ENCODE measurements at places on chromosomes 7 and 10.

DNA sequence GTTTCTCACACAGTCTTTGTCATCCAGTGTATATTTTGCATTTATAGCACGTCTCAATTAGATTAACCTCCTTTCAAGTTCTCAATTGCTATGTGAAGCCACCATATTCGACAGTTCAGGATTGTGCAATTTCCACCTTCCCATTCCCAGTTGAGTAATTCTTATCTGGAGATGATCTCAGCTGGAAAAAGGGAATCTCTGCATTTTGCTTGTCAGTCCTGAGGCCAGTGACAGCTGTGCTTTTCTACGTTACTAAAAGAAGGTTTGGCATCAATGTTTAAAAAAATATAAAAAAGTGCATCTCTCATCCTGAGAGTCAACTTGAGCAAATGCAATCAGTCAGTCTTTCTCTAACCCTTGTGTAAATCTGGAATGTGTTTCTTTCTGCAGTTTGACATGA, 247.7 kb downstream of the PRKG1 start:
- no peak for DNase-seq

DNA sequence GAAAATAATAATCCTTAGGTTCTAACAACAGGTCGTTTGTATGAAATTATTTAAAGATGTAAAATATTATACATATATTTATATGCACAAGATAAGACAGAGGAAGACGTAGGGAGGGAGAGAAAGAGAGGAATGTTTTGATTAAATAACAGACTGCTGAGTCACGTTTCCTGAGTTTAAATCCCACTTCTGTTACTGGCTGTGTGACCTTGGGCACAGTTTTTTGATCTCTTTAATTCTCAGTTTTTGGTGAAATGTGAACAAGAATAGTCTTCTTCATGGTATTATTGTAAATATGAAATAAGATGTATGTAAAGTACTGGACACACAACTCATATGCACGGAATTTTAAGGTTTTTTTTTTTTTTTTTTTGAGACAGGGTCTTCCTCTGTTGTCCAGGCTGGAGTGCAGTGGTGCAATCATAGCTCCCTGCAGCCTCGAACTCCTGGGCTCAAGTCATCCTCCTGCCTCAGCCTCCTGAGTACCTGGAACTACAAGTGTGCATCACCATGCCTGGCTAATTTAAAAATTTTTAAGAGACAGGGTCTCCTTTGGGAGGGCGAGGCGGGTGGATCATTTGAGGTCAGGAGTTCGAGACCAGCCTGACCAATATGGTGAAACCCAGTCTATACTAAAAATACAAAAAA, 42.6 kb downstream of the BAMBI start:
- DNase-seq: no peak

DNA sequence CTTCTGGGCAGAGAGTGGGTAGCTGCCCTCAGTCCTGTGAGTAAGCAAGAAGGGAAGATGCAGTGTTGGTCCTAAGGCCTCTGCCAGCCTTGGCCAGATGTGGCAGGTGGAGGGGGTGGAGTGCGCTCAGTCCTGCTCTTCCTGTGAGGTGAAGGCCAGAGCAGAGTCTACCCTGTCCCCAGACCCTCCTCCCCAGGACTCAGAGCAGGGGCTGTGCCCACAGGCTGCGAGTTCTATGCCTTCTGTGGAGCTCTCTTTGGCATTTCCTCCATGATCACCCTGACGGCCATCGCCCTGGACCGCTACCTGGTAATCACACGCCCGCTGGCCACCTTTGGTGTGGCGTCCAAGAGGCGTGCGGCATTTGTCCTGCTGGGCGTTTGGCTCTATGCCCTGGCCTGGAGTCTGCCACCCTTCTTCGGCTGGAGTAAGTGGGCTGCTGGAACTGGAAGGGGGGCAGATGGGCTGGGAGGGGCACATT, 4.0 kb downstream of the OPN4 start:
- DNase-seq: no peak

- no peak for DNase-seq
Observed at GRCh38 chr10:30200017-30200415, 140.6 kb upstream of the JCAD start.

- DNase-seq: no peak
Observed at GRCh38 chr10:78171633-78172400, 138.2 kb downstream of the RPS24 start.

DNA sequence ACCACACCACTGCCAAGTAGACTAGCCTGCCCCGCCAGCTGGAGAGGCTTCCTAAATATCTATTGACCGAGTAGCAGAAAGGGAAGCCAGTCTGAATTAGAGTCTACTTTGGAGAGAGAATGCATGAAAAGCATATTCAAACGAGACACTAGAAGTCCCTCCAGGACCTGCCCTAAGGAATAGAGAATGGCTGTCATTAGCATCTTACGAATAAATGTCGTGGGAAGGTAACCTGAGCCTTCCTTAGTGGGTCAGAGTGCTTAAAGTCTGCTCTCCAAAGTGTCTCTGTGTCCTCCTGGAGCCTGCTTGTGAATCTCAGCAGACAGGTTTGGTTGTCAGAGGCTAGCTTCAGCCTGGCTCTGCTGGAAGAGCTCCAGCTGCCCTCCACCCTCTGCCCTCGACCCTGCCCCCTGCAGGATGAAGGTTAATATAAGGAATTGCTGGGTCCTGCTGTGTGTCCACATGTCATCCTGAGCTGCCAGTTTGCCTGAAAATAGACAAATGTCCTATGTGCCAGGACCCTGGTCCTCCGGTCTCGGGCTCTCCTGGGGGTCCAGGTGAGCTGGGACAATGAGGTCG, 33.4 kb downstream of the FAM241B start:
- no peak for DNase-seq

DNA sequence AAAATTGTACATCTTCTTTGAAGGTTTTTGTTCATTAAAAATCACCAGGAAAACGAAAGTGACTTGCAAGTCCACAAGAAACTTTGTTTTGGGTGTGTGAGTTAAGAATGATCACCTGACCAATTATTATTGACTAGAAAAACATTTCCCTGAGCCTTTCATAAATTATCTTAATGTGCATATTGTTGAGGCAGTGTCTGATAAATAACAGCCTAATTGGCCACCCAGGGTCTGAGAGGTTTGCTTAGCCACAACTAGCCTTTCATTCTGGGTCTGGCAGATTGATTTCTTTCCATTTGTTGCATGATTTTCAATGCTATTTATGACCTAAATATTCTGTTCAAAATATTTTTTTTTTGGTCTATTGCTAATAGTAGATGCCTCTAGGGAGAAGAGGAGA, 152.8 kb downstream of the AUTS2 start:
- no peak for DNase-seq

DNA sequence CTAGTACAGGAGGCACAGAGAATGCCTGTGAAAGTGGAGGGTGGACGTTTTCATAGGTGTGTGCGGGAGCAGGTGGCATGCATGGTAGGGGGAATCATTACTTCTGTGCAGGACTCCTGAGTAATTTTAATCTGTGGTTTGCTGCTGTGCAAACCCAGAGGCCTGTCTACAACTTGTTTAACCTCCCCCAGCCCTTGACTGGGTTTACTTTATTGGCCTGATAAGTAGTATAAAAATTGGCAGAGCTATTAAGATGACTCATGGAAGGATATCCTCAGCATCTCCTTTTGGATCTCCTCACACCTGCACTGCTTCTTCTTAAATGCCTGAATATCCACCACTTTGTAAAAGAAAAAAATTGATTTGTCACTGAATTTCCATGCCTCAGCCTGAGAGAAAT, 104.8 kb downstream of the AUTS2 start:
- DNase-seq: no peak

GRCh38 chr7:8175929-8176369, 86.0 kb downstream of the ICA1 start:
- DNase-seq: no peak

DNA sequence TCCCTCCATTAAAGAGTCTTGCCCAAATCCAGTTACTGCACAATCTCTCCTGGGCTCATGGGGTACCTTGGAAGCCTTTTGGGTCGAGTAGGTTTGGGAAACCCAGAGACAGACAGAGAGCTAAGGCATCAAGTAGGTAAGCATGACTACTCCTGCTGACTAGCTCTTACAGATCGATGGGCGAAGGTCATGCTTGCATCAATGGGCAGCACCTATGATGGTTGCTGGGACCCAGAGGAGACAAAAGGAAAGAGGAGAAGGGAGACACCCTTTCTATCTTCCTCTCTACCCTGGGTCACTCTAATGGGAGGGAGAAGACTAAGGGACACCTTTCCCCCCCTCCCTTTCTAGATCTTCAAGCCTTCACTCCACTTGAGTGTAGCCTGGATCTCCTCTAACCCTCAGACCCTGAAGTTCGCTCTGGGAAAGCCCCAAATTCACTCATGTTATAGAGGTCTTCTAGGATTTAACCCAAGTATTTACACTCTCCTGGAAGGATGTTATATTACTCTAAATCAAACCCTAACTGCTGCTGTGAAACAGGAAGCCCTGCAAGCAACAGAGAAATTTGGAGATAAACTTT, 31.6 kb upstream of the ZNF746 start:
- DNase-seq: no peak

DNA sequence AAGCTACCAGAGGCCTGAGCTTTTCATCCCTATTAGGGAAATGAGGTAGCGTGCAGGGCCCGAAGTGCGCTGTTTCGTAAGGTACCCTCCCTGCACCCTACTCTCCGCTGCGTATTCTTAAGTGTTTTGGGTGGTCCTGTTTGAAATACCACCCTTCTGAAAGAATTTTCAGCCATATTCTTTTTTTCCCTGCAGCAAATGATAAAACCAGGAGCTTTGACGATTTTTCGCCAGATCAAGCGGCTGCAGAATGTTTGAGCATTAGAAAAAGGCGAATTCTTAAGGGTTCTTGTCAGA, 1.2 kb downstream of the RSBN1L start:
- no peak for DNase-seq

GRCh38 chr10:12189426-12189825, 6.3 kb downstream of the NUDT5 start:
- DNase-seq: no peak

DNA sequence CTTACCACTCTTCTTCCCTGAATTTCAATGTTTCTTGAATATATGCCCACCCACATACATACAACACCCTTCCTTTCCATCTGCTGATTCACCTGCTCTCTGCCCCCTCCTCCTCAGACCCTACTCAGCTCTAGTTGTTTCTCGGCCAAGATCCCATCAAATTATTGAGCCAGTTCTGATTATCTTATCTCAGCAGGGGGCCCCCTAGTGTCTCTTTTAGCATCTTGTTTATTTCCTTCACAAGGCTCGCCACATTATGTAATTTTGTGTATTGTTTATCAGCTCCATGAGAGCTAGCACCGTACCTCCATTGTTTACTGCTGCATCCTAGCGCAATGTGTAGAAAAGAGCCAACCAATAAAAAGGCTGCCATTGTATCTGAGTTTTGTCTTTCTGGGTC, 71.9 kb downstream of the FAM13C start:
- no peak for DNase-seq

DNA sequence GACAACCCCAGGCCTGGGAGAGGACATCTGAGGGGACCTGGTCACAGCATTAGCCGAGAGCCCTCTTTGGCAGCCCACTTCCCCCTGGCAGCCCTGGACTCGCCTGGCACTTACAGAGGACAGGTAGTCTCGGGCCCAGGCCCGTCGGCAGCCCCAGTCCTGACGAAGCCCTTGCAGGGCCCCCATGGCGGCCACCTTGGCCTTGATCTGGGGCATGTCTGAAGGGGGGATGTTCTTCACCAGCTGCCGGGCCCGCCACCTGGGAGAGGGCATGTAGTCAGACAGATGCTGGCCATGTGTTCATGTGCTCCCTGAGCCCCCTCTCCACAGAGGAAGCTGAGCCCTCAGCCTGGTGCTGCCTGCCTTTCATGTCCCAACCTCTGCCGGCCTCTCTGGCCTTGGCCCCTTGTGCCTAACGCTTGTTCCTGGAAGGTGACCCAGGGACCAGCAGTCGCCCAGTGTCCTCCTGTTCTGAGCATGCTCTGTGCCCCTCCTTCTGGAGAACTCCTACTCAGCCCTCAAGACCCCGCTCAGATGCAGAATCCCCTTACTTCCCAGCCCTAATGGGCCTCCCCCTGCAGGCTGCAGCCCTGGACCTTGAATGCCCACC, 13.9 kb downstream of the MYO1G start:
- no peak for DNase-seq

DNA sequence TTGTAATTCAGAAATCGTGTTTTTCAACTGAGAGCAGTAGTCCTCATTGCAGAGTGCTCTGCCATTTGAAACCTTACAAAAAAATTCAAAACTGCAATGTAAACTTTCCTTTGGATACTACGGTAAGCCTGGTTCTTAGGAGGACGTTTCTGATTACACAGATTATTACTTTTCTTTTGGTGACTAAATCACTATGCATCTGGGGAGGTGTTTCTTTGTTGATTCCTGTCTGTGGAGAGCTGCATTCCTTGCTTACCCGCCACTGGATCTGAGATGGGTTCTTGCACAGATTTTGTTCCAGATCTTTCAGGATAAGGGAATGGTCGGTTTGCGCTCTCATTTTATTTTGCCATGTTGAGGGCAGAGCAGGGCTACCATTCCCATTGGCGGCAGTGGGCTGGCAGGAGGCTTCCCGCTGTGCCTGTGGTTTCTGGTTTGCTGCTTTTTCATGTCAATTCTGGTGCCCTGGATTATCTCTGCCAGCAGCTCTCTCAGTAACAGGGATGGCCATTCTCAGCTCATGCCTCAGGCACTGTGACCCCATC, 485.1 kb downstream of the GLRX3 start:
- DNase-seq: no peak

GRCh38 chr10:110357252-110357780, 52.6 kb upstream of the SMNDC1 start:
- DNase-seq: no peak

DNA sequence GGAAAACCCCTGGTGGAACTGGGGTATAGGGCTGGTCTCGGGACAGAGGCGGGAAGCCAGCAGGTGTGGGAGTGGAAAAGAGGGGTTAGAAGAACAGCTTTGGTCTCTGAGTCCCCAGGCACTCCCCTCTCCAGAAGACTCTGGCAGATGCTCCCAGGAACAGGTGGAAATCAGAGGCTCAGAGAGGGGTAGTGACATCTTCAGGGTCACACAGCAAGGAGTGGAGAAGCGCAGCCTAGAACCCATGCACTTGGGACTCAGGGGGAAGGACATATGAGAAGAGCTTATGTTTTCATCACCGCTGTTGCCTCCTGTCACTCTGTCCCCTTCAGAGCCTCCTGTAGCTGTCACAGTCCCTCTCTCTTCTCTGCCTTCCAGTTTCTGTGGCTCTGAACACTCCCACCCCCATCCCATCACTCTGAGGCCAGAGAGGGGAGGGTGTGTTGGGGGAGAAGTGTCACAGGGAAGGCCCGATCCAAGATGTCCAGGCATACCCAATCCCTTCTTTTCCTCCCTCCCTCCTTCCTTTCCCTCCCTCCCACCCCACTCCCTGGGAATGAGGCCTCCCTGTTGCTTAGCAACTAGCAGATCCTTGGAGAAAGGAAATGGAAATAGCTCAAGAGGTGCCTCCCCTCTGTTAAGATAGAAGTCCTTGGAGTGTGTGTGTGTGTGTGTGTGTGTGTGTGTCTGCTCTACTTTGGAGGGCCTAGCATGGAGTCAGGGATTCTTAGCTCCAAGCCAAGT, 32.0 kb downstream of the SRRM3 start:
- DNase-seq: no peak

GRCh38 chr7:127718340-127718679, 66.3 kb downstream of the SND1 start:
- no peak for DNase-seq

DNA sequence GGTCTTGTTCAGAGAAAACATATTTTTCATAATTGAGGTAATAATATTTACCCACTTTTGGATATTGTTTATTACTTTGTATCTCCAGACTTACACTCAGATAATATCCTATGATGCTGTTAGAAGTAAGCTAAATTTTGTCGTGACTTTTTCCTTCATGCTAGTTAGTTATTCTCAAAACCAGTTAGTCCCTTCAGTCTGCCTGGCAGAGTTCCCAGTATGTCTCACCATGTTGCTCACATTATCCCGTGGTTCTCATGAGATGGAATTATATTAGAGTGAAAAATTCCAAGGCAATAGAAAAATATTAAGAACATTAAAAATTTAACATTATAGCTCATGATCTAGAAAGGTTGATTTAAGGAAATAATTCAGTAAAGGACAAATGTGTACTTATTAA, 81.5 kb upstream of the SMIM30 start:
- no peak for DNase-seq

Measured in cortex of kidney (tissue), 1 donor.